Skin of body (tissue), 3 donors: ENCODE measurements at places on chromosomes 3 and 15. TPM values are rescaled to one million over a fixed set of nuclear protein-coding genes. Genes with fewer than 3 reads are reported as not detected.

COL6A5 gene
- 0.30 TPM for total RNA-seq

SLC51A gene
- total RNA-seq = 0.49 TPM

SERPINI2 gene
- total RNA-seq = not detected

PLIN1 gene
- total RNA-seq = 119 TPM

ERC2 gene
- total RNA-seq = 2.5 TPM

NR2F2 gene
- 7.8 TPM for total RNA-seq

COL8A1 gene
- 6.2 TPM for total RNA-seq

A4GNT gene
- total RNA-seq = not detected

TEX9 gene
- total RNA-seq = 12.2 TPM

ALDH1A3 gene
- 26.0 TPM for total RNA-seq
